ENCODE measurements at places on chromosomes 3 and 15. TPM values are rescaled to one million over a fixed set of nuclear protein-coding genes. Genes with fewer than 3 reads are reported as not detected.

DNA sequence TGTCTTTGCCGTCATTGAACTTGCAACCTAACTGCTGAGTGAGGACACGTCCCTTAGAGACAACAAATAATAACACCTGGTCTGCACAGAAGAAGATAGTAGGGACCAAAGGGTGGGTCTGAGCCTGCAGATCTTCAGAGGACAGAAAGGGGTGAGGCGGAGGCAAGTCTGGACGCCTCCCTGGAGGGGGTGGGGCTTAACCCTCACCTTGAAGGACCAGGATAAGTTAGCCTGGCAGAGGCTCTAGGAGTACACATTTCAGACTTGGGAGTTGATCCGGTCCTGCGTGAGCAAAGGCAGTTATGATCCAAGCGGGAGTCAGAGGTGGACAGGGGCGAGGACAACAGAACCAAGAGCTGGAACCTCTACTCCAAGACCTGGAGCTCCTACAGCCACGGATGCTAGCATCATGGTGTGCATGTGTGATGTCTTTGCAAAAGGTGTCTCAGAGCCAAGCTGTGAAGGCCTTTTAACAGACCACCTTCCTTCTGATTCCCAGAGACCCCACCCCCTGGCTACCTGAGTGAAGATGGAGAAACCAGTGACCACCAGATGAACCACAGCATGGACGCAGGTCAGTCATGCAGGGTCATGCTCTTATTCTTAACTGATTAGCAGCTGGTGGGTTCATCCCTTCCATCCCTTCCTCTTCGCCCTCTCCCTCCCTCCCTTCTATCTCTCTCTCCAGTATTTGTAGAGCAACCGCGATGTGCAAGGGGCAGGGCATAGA lies 88.0 kb downstream of the AAGAB start:
- DNase-seq = peak; percentile 51

DNA sequence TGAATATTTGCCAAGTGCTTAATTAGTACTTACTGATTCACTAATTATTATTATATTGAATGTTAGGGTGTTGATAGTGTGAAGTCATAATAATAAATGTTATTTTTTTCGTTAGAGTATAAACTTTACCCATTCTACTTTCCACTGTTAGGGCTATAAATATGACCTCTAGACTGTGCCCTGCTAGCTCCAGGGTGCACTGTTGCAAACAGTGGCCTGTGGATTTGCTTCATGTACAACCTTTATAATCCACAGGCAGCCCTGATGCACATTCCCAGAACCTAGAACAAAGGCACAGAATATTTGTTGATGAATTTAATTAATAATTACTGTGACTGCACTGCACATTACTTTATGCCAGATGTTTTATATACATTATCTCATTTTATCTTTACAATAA lies 28.8 kb upstream of the LEKR1 start:
- DNase-seq = no peak

GRCh38 chr3:63576846-63577245 lies 75.6 kb upstream of the SNTN start:
- DNase-seq = no peak

DNA sequence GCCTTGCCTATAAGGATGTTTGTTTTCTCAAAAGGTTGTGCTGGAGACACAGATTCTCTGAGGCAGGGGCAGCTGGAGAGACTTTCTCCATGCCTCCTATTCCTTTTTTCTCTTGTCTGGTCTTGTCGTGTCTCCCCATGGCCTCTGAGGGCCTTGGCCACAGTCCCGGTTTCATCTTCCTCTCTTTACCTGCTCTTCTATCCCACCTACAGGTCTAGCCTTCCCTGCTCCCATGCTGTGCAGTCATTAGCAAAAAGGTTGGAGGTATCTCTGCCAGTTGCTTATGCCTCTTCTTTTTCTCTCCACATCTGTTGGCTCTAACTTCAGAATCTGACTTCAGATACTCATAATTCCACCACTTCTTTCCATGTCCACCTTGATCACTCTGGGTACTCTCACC lies 191.1 kb downstream of the IL20RB start:
- no peak for DNase-seq

- DNase-seq = no peak
Observed at GRCh38 chr15:71920573-71920972, 110.2 kb downstream of the NR2E3 start.

GRCh38 chr3:110311541-110311940 lies 760.1 kb upstream of the NECTIN3 start:
- no peak for DNase-seq

GRCh38 chr15:27028858-27029477 lies 58.0 kb downstream of the GABRG3 start:
- DNase-seq = no peak

- no peak for DNase-seq
Observed at GRCh38 chr15:62506217-62506805, 341.2 kb upstream of the C2CD4B start.

DNA sequence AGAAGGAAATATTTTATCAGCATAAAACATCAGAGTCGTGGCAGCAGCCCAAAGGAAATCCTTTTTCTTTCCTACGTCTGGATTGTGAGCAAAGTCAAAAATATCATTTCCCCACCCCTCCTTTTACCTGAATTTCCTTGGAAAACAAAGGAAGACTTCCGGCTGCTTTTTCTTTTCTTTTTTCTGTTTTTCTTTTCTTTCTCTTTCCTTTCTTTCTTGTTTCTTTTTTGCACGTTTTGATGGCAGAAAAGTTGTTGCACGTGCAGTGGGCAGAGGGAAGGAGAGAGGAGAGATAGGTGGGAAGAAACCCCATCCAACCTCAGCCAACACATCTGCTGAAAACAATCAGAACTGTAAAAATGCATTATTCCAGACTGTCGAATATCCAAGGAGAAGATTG lies 544 bp upstream of the MYO1E start:
- DNase-seq = no peak

DNA sequence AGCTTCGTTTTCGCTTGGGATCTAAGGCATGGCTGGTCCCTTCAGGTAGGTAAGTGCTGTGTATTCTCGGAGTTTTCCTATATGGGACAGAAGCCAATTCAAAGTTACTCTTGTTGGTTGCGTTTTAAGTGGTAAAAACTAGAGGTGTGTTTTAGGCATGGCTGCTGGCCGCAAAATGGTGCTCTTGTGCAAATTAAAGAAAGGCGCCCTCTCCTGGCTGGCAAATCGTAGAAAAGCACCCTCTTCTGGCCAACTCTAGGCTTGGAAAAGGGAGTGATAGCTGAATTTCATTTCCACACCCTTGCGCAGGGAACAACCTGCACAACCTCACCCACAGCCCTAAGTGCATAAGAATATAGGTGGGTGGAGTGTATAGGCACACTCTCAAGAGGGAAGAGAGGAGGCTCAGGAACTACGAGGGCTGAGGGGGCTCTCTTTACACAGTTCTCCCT lies 23.5 kb downstream of the DRD3 start:
- DNase-seq = no peak

- no peak for DNase-seq
Observed at GRCh38 chr15:60672400-60672799, 193.5 kb upstream of the ICE2 start.

GRCh38 chr3:132242790-132243189 lies 74.4 kb upstream of the ACP3 start:
- no peak for DNase-seq

DNA sequence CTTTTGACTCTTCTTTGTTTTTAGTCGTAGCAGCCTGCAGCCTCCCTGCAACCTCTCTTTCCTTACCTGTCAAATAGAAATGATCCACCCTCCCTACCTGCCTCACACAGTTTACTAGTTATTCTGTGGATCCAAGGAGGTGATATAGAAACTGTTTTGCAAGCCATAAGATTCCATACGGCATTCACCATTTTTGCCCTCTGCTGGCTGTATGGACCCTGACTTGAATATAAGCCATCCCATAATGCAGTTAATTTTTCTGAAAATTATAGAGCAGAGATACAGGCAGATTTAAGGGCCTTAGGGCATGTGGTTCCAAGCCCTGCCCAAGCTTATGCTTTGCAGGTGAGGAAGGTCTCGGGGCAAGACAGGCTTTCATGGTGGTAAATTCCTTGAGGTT lies 63.8 kb downstream of the CPN2 start:
- no peak for DNase-seq

- DNase-seq = no peak
Observed at GRCh38 chr3:185337231-185337816, 25.6 kb upstream of the MAP3K13 start.

GRCh38 chr3:58041182-58041825 lies 33.1 kb downstream of the FLNB start:
- DNase-seq = peak; percentile 40

GRCh38 chr3:165389653-165390052 lies 193.5 kb upstream of the SLITRK3 start:
- no peak for DNase-seq

GRCh38 chr15:81071120-81071519 lies 63.0 kb upstream of the CFAP161 start:
- no peak for DNase-seq

DNA sequence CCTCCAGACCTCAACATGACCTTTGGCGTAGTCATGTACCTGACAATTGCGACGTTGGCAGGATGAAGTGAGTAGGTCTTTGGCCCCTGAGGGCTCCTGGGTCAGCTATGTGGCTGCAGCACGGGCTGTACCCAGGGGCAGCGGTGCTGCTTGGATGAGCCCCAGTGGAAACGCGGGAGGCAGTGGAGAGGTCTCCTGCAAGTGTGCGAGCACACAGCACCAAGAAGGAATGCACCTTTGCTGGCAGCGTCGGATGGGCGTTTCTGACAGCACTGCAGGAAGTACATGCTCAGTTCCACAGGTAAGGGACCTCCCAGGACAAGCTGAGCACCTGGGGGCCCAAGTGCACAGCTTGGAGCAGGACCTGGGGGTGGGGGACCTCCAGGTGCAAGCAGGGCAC lies 67.4 kb upstream of the UNC13C start:
- no peak for DNase-seq

- DNase-seq = no peak
Observed at GRCh38 chr3:172098698-172099494, 59.5 kb downstream of the FNDC3B start.

DNA sequence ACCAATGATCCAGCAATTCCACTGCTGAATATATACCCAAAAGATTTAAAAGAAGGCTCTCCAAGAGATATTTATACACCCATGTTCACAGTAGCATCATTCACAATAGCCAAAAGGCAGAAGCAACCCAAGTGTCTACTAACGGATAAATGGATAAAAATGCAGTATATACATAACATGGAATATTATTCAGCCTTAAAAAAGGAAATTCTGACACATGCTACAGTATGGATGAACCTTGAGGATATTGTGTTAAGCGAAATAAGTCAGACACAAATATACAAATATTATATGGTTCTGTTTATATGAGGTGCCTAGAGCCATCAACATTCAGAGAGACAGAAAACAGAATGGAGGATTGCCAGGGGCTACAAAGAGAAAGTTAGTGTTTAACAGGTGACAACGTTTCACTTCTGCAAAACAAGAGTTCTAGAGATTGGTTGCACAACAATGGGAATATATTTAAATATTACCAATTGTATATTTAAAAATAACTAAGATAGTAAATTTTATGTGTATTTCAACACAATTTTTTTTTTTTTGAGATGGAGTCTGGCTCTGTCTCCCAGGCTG lies 69.4 kb downstream of the STAG1 start:
- no peak for DNase-seq

DNA sequence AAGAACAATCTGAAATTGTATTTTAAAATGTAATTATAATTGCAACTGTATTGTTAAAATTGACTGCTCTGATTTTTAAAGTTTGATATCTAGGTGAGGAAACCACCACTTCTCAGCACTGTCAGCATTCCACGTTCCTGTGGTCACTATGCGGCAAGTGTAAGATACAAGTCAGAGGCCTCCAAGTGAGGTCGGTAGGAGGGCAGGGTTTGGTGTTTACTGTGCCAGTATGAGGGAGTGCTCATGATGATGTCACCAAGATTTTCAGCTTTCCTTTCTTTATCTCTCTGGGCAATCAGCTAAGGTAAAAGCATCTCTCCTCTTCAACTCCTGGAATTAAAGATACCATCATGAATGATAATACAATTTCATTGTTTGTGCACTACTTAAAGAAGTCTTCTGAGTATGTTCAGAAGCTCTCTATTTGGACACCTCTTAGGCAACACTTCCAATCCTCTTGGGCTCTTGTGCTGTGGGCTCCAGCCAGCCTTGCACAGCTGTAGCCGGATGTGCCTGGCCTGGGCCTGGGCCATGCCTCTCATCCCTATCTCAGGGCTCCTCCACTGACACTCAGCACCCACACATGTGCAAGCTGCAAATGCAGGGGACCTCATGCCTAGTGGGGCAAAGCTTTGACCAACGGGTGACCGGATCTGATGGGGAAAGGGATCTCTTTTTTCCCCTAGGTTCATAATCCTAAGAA lies 42.9 kb downstream of the CCR3 start:
- no peak for DNase-seq

GRCh38 chr3:167861649-167862048 lies 126.1 kb downstream of the SERPINI1 start:
- DNase-seq = no peak

DNA sequence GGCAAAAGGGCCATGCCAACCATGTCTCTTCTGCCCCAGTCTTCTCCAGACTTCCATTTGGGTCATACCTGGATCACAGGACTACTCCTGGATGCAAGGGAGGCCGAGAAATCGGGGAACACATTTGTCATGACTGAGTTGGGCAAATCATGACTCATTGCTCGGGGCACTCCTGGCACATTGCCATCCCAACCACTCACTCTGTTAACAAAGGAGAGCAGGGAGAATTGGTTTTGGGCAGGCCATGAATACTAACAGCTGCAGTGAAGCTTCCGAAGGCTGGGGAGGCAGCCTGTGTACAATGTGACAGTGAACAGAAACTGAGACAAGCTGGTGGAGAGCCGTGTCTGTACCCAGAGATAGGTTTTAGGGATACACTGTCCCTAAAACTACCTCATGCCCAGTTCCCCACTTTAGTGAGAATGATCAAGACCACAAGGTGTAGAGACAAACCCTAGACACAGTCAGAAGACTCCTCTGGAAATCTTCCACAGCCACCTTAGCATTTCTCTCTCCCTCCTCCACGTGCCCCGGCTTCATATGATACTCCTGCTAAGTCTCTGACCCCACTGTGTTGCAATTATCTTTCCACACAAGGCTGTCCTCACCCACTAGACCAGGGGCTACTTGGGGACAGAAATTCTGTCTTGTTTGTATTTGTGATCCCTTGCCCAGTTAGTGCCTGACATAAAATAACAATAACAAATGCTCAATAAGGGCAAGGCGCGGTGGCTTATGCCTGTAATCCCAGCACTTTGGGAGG lies 10.5 kb upstream of the BUB1B start:
- no peak for DNase-seq

- DNase-seq = no peak
Observed at GRCh38 chr3:147397875-147398812, 8.2 kb downstream of the ZIC4 start.

VPS33B gene
- total RNA-seq = 10.1 TPM

ALDH1L1 gene
- 12.4 TPM for total RNA-seq

RBP2 gene
- total RNA-seq = 1.1 TPM

RBMS3 gene
- 109 TPM for total RNA-seq

CACNA2D2 gene
- total RNA-seq = 2.0 TPM

CXCR6 gene
- total RNA-seq = 0.42 TPM

SLC27A2 gene
- 1.1 TPM for total RNA-seq

CADM2 gene
- 0.57 TPM for total RNA-seq

FETUB gene
- total RNA-seq = 0.79 TPM

CADPS gene
- total RNA-seq = 1.6 TPM

FANCD2OS gene
- total RNA-seq = not detected

SPRED1 gene
- total RNA-seq = 30.8 TPM

RCCD1 gene
- total RNA-seq = 7.4 TPM

FEZF2 gene
- total RNA-seq = not detected

PTX3 gene
- 12.9 TPM for total RNA-seq

RYK gene
- 82.7 TPM for total RNA-seq

ZBED2 gene
- total RNA-seq = not detected

P2RY13 gene
- 2.7 TPM for total RNA-seq

WDR93 gene
- total RNA-seq = not detected

CPNE9 gene
- total RNA-seq = not detected

LSG1 gene
- total RNA-seq = 28.5 TPM

PLA2G4E gene
- not detected for total RNA-seq

GOLGA8T gene
- not detected for total RNA-seq
